CD4-positive, alpha-beta T cell treated with Interleukin-4 for 1 hour (primary cell): ENCODE measurements at places on chromosomes 2 and 18.
A peak's percentile ranks its signal among the peaks of the same experiment; 100 is the strongest.

- no peak for DNase-seq
Measured at GRCh38 chr2:239169311-239170048, 231.3 kb downstream of the HDAC4 start.

DNA sequence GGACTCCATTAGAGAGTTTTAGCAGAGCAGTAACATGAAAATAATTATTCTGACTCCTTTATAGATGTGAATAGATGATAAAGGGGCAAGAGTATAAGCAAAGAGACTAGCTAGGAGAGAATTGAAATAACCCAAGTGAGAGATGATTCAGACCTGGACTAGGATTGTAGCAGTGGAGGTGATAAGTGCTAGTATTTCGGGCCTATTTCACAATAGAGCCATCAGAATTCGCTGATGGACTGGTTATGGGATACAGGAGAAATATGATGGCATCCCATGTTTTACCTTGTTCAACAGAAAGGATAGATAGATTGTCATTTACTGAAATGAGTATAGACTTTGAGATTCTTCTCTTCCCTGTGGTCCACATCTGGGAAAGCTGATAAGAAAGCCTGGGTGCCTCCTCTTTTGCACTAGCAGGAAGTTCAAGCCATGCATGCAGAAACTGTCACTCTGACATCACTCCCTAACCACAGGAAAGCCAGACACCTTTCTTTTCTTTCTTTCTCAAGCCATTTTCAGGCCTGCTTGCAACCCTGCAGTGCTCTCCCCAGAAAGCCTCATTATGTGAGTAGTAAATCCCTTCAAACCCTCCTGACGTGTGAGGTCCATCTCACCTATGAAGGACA, 25.3 kb downstream of the DYNAP start:
- DNase-seq: no peak

DNA sequence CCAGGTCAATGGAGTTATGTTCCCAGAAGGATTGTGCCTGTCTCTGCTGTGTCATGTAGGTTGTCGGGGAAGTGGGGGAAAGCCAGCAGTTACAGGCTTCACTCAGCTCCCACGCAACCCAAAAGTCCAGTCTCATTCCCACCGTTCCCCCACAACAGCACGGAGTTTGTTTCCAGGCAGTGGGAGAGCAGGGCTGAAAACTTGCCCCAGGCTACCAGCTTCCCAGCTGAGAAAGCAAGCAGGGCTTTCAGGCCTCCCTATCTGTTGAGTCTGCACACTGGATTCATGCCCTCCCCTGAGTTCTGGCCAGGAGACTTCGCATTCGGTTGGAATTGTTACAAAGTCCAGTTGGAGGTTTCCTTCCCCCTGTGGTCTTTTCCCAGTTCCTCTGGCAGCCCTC, 76.3 kb downstream of the TMX3 start:
- no peak for DNase-seq

DNA sequence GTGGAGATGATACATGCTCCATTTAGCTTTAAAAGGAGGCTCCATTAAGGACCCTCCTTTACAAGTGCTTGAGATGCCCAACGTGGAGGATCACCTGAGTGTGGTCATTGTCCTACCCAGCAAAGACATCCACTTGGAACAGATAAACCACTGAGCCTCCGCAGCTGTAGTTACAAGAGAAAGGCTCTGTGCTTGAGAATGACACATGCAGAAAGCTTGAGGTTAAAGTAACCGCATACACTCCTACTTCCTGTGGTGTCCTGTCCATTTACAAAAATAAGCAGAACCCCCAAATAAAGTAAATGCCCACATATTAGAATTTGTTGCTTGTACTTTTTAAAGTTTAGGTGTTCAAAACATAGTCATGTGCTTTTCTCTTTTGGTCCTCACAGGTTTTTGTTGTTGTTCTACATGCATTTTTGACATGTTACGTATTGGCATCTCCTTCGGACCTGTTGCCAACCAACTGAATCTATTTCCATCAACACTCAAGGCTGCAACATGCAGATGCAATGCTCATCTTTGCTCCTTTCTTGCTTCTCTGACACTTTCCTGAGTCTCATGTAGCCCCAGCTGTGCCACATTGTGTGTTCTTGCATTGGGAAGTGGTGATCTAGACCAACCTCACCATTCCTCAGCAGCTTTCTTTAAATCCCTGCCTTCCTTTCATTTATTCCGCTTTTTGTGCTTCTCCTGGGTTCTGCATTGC, 56.0 kb downstream of the SERPINB7 start:
- DNase-seq: no peak

DNA sequence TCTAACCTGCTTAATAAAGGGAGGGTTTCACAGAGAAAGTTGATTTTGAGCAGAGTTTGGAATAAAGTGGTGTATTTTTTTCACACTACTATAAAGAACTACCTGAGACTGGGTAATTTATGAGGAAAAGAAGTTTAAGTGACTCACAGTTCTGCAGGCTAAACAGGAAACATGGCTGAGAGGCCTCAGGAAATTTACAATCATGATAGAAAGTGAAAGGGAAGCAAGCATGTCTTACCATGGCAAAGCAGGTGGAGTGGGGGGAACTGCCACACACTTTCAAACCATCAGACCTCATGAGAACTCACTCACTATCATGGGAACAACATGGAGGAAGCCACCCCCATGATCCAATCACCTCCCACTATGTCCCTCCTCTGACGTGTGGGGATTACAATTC, 546.7 kb downstream of the EPHA4 start:
- DNase-seq: no peak

DNA sequence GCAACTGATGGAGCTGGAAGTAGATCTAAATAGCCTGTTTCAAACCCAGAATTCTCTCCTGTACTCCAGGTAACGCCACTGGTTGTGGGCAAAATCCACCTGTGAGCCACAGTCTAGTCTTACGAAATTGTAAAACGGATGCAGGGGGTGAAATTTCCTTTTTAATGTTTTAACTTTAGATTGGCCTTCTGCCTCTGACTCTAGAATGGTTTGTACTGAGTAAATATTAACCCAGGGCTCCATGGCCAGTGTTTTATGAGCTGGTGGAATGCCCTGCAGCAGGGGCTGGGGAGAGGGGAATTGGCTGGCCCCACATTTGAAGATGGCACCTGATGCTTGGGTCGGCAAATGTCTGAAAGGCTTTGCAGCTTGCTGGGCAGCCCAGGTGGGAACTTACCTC, 156.6 kb downstream of the MYCN start:
- no peak for DNase-seq

DNA sequence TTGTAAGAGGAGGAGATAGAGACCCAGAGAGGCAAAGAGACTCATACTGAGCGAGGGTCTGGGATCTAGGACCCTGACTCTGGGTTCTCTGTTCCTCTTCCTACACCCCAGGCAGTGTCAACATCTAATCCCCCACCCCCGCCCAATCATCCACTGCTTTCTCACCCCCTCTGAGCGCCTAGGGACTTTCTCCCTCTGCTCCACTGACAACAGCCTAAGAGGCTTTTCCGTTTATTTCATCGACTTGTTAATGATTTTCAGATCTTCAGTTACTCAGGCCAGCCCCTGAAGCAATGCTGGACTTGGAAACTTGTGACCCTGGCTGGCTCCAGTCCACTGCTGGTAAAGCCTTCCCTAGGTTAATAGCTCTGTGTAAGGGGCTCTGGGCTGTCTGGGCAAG, 65.1 kb downstream of the TFCP2L1 start:
- DNase-seq: no peak

DNA sequence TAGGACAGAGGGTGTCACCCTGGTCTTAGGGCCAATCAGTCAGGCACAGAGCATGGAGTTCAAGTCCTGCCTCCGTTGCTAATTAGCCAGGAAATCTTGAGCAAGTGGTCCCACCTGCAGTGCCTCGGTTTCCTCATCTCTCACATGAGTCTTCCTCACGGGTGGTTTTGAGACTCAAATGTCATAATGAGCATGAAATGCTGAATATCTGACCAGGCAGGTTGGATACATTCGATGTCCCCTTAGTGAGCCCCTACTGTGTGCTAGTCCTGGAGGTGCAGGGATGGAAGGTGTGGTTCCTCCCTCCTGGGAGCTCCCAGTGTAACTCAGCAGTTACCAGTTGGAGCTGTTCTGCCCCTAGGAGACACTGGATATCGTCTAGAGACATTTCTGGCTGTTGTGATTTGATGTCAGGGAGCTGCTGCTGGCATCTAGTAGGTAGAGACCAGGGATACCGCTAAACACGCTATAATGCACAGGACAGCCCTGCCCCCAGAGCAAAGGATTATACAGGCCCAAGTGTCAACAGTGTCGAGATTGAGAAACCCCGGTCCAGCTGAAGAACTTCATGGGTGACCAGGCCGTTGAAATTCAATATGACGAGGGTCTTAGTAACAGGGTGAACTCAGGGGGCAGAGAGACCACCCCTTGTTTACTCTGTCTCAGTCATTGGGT, 118.5 kb upstream of the TWIST2 start:
- DNase-seq: no peak

GRCh38 chr2:12603781-12604295, 112.9 kb upstream of the TRIB2 start:
- DNase-seq: no peak

DNA sequence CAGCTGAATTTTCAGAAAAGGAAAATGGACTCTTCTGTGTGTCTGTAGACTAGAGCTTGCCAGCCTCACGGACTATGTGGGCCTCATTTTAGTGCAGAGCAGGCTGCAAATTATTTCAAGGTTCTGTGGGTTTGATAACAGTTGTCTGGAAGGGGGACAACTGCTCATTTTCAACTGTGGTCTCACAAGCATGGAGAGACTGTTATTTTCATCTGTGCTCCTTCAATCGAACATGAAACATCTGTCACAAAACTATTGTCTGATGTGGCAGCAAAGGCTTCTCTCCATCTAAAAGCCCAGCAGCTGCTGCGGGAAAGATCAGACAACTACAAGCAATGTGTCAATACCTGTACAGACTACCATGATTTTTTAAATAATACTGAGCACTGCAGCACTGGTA, 211.8 kb downstream of the LRRTM4 start:
- no peak for DNase-seq

DNA sequence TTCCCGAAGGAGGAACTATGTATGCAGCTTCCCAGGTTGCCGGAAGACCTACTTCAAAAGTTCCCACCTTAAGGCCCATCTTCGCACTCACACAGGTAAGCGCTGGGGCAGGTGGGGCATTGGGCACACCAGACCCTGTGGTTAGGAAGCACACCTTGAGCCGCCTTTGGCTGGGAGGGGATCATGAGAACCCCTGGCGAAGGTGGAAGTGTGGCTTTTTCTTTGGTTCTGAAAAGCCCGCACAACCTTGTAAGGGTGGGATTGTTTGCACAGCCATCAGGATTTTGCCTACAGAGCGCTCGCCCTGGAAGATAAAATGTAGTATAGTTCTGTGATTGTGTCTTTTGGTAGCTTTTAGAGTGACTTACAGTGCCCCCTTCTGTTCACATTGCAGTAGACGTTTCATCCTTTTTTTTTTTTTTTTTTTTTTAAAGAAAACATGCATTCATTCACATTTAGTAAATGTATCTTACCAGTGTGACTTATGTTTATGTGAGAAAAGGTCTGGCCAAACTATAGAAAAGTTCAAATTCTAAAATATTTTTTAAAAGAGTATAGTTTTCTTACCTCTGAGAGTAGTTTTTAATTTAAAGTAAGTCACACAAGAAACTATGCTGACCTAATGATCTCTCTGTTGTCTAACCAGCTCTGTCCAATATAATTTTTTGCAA, 5.3 kb downstream of the KLF11 start:
- DNase-seq: peak; percentile 71

DNA sequence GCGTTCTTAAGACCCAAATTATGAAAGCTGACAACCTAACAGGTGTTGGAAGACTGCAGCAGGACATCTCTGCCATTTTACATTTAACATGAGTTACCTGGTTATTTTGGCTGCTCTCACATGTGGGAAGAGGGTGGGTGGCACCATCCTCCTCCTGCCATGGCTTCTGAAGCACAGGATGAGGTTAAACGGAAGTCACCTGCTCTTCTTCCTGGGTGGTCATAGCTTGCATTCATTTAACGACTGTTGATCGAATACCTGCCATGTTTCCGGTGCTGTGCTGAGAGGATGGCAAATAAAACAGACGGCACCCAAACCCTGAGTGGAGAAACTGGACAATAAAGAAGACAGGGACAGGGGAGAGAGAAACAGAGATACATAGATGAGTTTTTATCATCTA, 118.0 kb downstream of the RHBDD1 start:
- DNase-seq: no peak

GRCh38 chr2:220348206-220348605, 720.8 kb downstream of the SLC4A3 start:
- DNase-seq: no peak

DNA sequence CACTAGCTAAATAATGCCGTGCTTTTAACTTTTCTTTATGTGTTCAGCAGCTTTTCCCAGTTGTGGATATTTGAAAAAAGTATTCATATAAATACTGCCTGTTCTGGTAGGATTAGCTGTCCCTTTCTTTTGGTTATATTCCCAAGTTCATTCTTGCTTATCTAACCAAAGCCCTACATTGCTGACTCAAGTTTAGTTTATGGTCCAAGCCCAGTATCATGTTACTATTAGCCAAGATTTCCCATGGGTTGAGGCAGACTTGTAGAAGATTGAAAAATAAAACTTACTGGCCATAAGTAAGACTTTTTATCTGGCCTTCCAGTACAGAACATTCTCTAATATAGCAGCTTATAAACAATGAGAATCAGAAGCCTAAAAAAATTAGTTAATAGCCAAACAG, 49.7 kb upstream of the NFE2L2 start:
- no peak for DNase-seq

- DNase-seq: no peak
Measured at GRCh38 chr2:119206201-119206600, 17.4 kb upstream of the STEAP3 start.

DNA sequence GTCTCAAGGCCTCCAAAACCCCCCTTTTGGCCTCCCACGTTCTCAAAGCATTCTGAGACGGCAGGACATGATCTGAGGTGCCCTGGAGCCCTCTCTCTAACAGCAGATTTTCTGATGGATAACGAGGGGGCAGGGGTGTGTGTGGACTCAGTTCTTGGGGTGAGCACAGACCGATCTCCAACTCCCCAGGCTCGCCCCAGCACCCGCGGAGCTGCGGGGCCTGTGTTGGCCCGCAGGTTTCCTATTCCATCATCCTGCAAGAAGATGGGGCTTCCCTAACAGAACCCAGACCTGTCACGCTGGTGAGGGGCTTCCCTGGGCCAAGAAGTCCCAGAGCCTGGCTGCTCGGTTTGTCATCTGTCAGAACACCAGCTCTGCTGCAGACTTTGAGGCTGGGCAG, 196.1 kb downstream of the ANAPC1 start:
- no peak for DNase-seq

DNA sequence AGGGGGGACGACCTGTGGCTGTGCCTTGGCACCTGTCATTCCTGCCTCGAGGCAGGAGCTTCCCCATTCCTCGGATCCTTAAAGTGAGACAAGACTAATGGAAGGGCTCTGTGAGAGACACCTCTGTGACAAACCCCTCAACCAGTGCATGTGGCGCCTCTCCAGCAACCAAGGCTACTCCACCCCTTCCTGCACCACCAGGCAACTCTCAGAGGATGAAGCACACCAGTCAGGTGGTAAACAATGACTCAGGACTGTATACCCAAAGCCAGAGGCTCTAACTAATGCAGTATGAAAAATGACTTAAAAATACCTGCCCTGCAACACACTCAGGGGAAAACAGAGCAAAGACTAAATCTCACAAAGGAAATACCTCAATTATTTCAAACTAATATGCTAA, 136.9 kb downstream of the UXS1 start:
- DNase-seq: peak; percentile 48
